ENCODE measurements at places on chromosomes 16 and 17.

DNA sequence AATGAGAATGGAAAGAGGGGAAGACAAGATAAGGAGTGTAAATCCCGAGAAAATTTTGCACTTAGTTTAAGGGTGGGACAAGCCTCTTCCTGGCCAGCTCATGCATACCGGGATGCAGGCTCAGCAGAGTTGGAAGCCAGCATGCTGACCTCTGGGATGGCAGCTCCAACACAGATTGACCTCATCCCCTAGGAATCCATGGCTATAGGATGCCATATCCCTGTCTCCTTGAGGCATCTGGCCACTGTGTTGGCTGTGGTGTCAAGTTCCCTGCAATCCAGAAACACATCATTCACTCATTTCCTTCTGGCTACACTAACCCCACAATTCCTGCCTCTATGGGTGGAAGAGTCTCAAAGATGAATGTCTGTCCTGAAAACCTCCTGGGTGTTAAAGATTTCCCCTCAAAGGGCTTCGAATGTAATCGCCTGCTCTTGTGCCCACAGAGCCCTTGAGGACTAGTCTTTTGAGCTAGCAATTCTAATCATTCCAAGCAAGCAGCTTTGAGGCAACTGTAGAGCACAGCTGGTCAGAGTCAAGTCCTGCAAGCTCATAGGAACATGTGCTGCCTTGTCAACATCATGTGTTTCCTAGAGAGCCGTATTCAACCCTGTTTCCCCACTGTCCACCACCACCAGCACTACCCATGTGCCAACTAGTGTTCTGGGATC is 141.4 kb downstream of the PMP22 start:
- H3K4me3 ChIP-seq, result no peak overlapping the region
- no peaks in the 10 kb centered on the region for H3K36me3 ChIP-seq

DNA sequence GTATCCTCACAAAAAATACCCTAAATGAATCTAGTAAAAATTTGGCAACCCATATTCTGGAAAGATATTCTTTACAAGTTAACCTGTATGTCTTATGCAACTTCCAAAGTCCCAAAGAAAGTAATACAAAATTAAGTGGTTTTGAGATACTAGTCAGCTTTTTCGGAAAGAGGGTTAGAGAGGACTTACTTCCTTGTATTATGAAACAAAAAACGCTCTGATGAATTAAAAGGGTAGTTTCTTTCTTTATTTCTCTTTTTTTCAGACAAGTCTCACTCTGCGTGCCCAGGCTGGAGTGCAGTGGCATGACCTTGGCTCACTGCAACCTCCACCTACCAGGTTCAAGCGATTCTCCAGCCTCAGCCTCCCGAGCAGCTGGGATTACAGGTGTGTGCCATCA is 51.6 kb downstream of the KANSL1 start:
- DNase-seq, result no peak
- peaks cover 77% of the 10 kb centered on the region for H3K4me1 ChIP-seq
- peaks cover 27% of the 10 kb centered on the region for H3K36me3 ChIP-seq
- H3K27me3 ChIP-seq, result no peaks in the 10 kb centered on the region
- H3K27ac ChIP-seq, result no peak overlapping the region
- H3K4me3 ChIP-seq, result no peak overlapping the region

DNA sequence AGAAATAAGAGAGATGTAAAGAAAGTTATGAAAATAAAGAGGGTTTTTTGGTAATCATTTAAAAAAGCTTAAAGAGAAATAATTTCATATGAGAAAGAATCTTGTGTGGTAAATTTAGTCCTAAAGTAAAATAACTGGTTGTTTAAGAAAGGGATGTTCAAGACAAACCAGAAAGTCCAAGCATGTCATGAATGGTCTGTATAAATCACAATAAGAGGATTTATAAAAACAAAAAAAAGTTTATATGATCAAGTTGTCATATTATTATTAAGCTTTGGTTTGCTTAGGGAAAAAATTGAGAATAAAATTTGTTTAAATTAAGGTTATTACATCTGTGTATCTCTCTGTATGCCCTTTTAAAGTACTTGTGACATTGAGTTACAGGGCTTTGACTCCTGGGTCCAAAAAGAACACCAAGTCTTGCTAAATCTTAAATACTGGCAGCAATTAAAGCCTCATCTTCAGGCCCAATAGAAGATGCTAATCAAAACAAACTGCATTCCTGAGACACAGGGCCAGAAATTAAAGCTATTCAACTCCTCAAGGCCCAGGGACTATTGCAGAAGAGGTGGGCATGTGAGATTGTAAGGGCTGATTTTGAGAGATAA is 15.6 kb upstream of the TRIM25 start:
- peaks cover 8% of the 10 kb centered on the region for H3K4me1 ChIP-seq
- H3K27ac ChIP-seq, result no peak overlapping the region
- H3K4me3 ChIP-seq, result no peak overlapping the region
- no peak for DNase-seq
- peaks cover 36% of the 10 kb centered on the region for H3K36me3 ChIP-seq
- H3K27me3 ChIP-seq, result peaks cover 3% of the 10 kb centered on the region

- no peak overlapping the region for H3K27ac ChIP-seq
- H3K36me3 ChIP-seq, result no peaks in the 10 kb centered on the region
- no peak overlapping the region for H3K4me3 ChIP-seq
- DNase-seq, result no peak
These were observed 407.6 kb downstream of the TMEM114 start for GRCh38 chr16:8182761-8183160.

DNA sequence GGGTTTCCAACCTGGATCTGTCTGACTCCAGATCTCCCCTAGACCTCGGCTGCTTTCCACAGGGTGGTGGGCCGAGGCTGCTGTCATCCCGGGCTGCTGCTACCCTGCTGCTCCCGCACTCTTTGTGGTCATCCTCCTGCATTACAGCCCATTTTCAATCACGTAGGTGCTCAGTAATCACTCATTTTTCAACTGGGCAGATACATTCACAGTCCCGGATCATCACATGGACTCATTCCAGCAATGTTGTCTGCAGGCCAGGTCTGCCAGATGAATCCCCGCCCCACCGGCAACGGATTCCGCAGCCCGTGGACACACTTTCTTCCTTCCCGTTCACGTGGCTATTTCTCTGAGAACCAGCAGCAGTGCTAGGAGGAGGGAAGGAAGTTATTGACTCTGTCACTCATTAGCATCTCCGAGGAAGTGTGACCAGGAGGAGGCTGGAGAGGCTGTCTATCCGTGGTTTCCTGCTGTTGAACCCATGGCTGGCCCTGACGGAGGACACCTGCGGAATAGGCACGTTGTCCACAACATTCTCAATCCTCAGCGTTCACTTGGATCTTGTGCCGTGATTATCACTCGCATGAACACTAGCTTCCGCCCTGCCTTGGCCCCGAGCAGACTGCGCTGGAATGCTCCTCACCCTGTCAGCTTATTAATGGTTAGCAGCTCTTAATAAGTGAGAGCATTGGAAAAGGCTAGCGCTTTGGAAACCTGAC is 14.7 kb upstream of the ZCCHC14 start:
- H3K36me3 ChIP-seq, result no peaks in the 10 kb centered on the region
- peaks cover 30% of the 10 kb centered on the region for H3K27me3 ChIP-seq
- no peak overlapping the region for H3K27ac ChIP-seq
- DNase-seq, result no peak
- no peak overlapping the region for H3K4me3 ChIP-seq

DNA sequence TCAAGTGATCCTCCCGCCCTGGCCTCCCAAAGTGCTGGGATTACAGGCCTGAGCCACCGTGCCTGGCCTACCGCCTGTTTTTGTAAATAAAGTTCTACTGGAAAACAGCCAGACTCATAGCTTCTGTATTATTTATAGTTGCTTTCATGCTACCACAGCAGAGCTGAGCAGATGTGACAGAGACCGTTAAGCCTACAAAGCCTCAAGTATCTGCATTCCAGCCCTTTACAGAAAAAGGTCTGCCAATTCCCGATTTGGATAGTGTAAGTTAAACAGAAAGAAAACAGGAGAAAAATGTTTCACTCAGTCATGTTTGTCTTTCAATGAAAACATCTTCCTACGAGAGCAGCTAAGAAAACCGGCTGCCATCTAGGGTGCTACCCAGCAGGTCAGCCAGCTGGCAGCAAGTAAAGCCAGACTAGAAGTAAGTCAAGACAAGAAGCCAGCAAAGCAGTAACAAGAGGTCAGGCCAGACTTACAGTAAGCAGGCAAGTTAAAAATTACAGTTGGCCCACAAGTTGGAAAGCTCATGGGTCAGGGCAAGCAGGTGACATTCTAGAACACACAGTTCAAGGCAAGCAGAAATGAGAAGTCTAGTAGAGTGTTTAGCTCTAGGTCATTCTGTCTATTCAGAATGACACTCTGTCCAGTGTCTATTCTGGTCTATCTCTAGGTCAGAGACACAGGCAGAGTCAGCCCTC is 17.7 kb downstream of the NCBP3 start:
- peaks cover 10% of the 10 kb centered on the region for H3K4me1 ChIP-seq
- no peak overlapping the region for H3K27ac ChIP-seq
- H3K27me3 ChIP-seq, result no peaks in the 10 kb centered on the region
- no peak for DNase-seq
- H3K4me3 ChIP-seq, result no peak overlapping the region

- H3K36me3 ChIP-seq, result no peaks in the 10 kb centered on the region
- H3K27me3 ChIP-seq, result peaks cover 2% of the 10 kb centered on the region
- no peak overlapping the region for H3K27ac ChIP-seq
- no peak for DNase-seq
- H3K4me1 ChIP-seq, result no peaks in the 10 kb centered on the region
- H3K4me3 ChIP-seq, result no peak overlapping the region
These were observed 31.2 kb downstream of the PITPNM3 start for GRCh38 chr17:6525141-6525540.

GRCh38 chr16:62036802-62037135 is 531 bp upstream of the CDH8 start:
- no peak for DNase-seq
- no peaks in the 10 kb centered on the region for H3K27me3 ChIP-seq
- no peaks in the 10 kb centered on the region for H3K36me3 ChIP-seq
- H3K27ac ChIP-seq, result no peak overlapping the region

DNA sequence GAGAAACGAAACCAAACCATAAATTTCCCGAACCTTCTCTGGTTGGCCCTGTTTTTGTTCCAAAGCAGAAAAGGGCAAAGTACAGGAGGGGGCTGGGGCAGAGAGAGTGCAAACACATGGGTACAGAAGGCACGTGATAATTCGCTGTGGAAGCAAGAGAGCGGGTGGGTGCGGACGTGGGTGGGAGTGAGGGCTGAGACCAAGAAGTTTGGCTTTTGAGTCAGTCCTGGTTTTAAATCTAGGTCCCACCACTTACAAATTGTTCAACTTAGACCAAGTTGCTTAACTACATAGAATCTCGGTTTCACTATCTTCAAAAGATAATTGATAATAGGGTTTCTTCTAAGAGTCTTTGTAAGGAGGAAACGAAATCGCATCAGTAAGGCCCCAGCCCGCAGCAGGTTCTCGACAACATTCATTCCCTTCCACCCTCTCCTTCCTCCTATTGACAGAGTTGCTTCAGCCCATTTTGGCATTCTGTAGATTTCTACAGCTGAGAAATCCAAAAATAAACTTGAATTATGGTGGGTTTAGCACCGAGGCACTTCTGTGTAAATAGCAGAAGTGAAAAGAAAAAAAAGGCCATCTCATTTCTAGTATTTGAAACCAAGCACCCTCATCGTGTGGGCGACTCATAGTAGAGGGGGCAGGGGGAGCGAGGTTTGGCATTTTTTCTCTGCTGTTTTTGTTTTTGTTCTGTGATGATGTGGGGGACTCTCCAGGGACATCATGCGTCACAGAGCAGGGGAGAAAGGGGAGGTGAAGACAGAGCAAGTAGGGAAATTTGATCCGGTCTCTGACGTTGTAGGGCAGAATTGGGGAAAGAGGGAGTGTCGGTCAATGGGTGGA is 33.6 kb upstream of the CCR7 start:
- H3K36me3 ChIP-seq, result peaks cover 18% of the 10 kb centered on the region
- peak overlapping the region; percentile 44 for H3K4me3 ChIP-seq
- H3K27ac ChIP-seq, result peak overlapping the region; percentile 97

- H3K36me3 ChIP-seq, result no peaks in the 10 kb centered on the region
- peak; percentile 25 for DNase-seq
- H3K27ac ChIP-seq, result no peak overlapping the region
- H3K27me3 ChIP-seq, result peaks cover 57% of the 10 kb centered on the region
- peak overlapping the region; percentile 56 for H3K4me3 ChIP-seq
These were observed 930 bp downstream of the SPNS2 start for GRCh38 chr17:4499431-4500190.

DNA sequence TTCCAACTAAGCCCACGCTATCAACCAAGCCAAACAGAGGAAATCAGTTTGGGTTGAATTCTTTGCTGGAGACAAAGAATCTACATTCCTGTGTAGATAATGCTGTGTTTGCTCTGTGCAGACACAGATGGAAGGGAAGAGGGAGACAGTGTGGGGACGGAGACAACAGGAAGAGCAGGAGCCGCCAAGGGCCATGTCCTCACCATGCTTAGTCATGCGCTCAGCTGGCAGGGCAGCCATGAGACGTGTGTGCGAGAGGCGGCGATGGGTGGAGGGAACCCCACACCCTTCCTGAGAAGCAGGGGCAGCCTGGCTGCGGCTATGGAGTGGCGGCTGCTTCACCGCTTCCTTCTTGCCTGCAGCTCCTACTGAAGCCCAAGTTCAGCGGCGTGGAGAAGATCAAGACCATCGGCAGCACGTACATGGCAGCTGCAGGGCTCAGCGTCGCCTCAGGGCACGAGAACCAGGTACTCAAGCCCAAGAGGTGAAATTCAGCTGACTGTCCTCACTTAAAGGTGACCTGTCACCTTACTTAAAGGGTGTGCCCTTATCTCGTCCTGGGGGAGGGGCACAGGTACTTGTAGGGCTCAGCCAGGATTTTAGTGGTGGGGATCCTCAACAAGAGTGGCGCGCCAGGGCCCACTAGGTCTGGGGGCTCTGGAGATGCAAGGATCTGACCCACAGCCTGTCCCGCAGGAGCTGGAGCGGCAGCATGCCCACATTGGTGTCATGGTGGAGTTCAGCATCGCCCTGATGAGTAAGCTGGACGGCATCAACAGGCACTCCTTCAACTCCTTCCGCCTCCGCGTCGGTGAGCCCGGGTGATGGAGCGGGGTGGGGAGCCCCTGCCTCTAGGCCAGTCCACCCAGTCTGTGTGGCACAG is 47.5 kb downstream of the ADCY7 start:
- DNase-seq, result peak; percentile 79
- no peaks in the 10 kb centered on the region for H3K27me3 ChIP-seq
- H3K36me3 ChIP-seq, result peaks cover 82% of the 10 kb centered on the region
- H3K27ac ChIP-seq, result peak overlapping the region; percentile 77

DNA sequence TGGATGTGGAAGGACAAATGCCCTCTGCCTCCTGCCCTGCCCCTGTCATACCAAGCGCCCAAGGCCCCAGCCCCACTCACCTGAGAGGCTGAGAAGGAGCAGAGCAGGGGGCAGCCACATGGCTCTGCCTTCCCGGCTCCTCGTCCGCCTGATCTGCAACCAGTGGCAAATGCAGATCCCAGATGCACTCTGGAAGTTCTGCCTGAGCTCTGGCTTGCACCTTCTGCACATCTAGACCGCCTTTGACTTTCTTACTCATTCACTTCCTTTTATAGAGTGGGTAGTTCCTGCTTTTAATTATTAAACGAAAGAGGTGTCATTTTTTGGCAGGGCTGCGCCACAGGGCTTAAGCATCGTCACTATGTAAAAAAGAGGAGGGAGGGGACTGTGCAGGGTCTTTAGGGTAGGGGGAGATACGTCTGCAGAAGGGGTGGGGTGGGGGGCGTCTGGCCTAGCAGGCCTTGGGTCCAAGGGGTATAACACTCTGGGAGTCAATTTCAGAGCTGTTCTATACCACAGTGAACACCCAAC is at the start of gene CD300LB:
Gene CD300LB (minus strand): TSS at position 245 of the 531 bp plus-strand sequence. CDS start 125 bp downstream, at position 120.
- H3K4me1 ChIP-seq, result peaks cover 3% of the 10 kb centered on the region
- no peak within 1 kb of the TSS for H3K4me3 ChIP-seq
- H3K36me3 ChIP-seq, result no peaks in the 10 kb centered on the region
- peaks cover 73% of the 10 kb centered on the region for H3K27me3 ChIP-seq
- no peak within 1 kb of the TSS for H3K27ac ChIP-seq

- H3K36me3 ChIP-seq, result no peaks in the 10 kb centered on the region
- H3K27me3 ChIP-seq, result no peaks in the 10 kb centered on the region
- H3K4me1 ChIP-seq, result peaks cover 30% of the 10 kb centered on the region
- no peak for DNase-seq
- no peak overlapping the region for H3K4me3 ChIP-seq
- H3K27ac ChIP-seq, result no peak overlapping the region
These were observed 3.6 kb upstream of the LITAFD start for GRCh38 chr16:8878523-8878911.
